Brain pericyte (primary cell): ENCODE measurements at places on chromosomes 4 and X.

DNA sequence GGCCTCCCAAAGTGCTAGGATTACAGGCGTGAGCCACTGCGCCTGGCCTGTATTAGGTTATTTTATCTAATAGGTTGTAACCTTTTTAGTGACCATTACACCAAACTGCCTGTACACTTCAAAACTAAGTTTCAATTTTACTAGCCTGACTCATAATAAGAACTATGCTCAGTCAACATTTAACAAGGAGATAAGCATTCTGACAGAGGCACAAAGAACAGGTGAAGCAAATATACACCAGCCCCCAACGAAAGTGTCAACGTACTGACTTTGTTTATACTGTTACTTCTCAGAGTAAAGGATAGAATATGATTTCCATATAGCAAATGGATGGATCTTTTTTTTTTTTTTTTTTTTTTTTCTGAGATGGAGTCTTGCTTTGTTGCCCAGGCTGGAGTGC lies 62.8 kb downstream of the SHISA3 start:
- DNase-seq: no peak

DNA sequence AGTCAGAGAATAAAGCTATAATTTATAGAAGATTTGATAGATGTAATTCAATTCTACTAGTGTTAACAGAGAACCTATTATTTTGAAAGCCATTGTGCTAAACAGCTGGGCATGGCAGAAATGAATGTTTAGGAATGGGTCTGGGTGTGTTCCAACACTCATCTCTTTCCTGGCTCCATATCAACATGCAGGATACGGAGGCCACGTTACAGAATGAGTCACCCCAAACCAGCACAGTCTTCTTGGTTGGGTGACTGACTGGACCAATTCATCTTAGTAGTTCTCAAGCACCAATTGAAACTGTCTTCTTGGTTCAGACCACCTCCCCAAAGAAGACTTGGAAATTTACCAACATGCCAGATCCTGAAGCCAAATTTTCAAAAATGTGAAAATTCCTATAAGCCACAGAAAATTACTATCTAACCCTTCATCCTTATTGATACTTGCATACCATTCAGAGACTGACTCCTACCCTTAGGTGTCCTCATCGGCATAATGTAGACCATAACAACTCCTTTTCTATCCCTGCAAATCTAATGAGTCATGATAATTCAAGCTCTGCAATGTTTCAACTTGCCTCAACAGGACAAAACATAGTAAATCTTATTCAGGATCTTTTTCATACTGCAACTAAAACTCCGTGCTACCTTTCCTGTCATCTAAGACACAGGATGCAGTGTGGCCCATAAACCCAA lies 52.0 kb upstream of the ATOH1 start:
- no peak for DNase-seq

DNA sequence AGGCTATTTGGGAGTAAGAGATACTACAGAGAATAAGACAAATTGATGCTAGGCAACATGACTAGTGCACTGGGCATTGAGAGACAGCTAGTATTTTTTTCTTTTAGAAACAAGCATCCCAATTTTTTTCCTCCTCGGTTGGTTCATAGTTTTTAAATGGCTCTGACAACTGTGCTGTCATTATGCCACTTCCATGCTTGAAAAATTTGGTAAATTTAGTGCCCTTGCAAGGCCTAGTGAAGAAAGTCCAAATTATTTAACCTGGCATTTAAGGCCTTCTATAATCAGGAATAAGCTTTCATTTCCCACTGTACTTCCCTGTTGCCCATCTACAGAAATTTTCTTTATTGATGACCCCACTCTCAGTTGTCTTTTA lies 15.8 kb downstream of the VSIG4 start:
- DNase-seq: no peak

DNA sequence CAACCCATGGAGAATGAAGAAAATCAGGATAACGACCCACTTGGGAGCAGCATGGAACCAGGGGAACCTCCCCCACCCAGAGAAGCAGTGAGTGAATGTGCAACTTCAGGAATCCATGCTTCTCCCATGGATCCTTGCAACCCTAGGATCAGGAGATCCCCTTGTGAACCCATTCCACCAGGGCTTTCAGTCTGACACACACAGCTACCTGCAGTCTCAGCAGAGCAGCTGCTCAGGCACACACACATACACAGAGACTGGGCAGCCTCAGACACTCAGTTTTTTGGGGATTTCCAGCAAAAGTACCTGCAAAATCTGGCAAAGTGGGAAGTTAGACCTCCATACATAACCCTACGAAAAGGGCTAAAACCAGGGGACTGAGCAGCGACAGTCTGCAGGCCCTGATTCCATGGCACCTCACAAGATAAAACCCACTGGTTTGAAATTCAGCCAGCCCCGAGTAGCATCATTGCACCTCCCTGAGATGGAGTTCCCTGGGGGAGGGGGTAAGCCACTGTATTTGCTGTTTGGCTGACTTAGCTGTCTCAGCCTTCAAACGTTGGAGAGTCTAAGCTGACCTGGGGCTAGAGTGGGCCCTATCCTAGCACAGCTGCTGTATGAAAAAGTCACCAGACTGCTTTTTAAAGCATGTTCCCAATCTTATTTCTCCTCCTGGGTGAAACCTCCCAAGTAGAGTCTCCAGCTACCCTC lies 737.5 kb upstream of the NDST4 start:
- DNase-seq: no peak

GRCh38 chr4:13918110-13918509 lies 290.6 kb upstream of the BOD1L1 start:
- DNase-seq: peak; percentile 77

DNA sequence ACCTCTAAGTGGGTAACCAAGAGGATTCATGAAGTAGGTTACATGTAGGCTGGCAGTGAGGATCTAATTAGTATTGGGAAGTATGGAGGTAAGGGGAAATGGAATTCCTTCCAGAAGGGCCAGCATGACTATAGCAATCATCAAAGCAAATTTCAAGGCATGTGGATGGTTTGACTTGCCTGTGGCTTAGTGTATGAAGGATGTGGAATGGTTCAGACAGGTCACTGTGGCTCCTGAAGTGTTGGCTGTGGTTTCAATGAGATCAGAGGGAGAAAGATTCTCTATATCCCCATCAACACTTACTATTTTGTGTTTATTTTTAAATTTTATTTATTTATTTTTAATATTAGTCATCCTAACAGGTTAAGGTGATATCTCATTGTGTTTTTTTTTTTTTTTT lies 121.6 kb upstream of the TBC1D9 start:
- no peak for DNase-seq

- DNase-seq: no peak
Measured at GRCh38 chrX:108322234-108322633, 116.0 kb downstream of the COL4A6 start.

DNA sequence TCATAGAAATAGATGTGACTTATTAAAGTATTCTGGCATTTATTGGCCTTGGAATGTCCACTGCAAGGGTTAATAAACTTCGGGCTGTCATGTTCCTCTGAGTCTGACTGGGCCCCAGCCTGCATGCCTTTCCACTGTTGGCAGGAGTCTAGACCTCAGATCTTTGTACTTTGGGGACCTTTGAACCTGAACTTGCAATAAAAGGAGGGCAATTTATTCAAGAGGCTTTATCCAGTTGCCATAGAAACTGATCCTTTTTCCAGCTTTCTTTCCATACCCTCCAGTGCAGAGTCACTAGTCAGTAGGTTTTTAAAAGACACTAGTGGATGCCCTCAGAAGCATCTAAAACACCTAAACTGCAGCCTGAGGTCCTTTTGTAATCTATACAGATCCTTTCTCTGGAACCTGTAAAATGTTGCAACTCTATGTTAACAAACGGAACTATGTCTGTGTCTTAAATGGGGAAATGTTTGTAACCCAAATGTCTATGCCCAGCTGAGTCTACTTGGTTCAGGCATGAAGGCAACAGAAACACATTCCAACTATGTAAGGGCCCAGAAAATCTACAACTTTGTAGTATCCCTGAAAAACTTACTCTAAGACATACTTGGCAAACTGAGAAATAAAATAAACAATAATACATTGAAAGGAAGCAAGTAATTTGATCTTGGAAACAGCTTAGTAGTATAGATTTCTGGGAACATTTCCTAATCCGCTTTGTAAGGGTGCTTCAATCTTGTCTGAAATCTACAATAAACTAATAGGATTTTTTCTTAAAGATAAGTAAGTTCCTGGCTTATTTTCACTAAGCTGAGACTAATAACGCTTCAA lies 41.5 kb downstream of the SOWAHB start:
- peak; percentile 25 for DNase-seq

DNA sequence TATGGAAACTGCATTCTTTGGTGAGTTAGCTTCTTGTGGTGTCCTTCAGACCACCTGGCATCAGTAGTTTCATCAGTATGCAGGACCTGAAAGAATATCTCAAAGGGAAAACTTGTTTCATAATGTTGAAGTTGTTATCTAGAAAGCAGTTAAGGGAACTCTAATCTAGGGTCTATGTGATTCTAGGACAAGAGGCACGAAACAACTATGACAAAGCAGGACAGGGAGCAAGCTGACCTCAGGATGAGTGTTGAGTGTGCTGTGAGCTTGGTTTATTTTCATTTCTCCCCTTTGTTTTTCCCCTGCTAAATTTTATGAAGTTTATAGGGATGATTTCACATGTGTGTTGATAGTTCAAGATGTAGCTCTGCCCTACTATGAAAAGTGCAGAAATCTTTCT lies 65.7 kb downstream of the MXRA5 start:
- DNase-seq: no peak

DNA sequence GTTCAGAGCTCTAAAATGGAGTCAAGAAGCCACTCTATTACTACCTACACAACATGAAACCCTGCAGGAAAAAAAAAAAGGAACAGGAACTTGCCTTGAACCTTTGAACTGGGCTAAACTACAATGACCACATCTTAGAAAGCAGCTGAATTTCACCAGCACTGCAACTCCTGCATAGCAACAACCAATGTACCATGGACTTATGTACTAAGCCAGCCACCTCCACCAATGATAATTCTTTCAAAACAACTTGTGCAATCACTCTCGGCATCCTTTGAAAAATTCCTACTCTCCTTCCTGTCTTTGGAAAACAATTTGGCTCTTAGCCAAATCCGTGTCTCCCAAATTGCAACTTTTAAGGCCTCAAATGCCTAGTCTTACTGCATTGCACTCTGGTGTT lies 26.8 kb upstream of the FMR1 start:
- DNase-seq: no peak

GRCh38 chr4:156638925-156639605 lies 332.5 kb downstream of the PDGFC start:
- no peak for DNase-seq

DNA sequence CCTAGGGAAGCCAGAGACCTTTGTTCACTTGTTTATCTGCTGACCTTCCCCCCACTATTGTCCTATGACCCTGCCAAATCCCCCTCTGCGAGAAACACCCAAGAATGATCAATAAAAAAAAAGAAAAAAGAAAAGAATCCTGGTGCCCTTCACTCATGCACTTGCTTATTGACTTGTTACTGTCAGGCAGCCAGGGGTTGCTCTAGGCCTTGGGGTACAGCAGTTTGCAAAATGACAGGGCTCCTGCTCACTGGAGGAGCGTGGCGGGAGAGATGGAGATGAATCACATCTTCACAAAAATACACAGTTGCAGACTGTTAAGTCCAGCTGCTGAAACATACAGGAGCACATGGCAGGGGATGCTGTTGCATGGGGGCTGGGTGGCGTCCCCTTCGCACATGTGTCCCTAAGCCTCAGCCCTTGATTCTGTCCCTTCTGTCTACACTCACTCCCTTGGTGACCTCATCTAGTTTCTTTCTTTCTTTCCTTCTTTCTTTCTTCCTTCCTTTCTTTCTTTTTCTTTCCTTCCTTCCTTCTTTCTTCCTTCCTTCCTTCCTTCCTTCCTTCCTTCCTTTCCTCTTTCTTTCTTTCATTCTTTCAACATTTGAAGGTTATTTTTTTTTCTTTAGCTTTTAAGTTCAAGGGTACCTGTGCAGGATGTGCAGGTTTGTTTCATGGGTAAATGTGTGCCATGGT lies 16.9 kb upstream of the TMEM271 start:
- no peak for DNase-seq

DNA sequence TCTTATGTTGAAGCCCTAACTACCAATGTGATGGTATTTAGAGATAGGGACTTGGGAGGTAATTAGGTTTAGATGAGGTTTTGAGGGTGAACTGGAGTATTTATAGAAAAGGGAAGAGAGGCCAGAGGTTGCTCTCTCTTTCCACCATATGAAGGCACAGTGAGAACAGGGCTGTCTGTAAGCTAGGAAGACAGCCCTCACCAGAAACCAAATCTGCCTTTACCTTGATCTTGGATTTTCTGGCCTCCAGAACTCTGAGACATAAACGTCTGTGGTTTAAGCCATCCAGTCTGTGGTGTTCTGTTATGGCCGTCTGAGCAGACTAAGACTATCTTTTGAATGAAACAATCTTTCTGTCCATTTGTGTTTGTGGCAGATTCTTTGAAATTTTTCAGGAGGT lies 223.7 kb downstream of the PDHA2 start:
- DNase-seq: no peak

GRCh38 chr4:38489011-38489861 lies 174.8 kb upstream of the KLF3 start:
- no peak for DNase-seq

DNA sequence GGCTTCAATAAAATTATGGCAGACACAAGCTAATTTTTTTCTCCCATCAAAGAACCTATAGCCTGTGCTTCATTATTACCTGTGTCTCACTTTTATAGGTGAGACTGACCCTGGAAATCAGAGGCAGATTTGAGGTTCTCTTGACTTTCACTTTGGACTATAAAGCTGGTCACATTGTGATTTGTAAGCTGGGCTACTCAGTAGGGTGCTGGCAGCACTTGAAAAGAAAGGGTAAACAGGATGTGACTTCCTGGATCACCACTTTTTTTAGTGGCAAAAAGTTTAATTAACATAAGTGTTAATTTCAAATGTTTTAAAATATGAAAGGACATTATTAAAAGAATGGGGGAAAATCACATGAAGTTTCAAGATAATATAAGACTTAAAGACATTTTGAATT lies 50.6 kb upstream of the GATB start:
- no peak for DNase-seq

GRCh38 chr4:177692907-177693306 lies 250.7 kb upstream of the AGA start:
- DNase-seq: no peak

GRCh38 chr4:126233483-126233882 lies 918.7 kb downstream of the FAT4 start:
- DNase-seq: no peak

DNA sequence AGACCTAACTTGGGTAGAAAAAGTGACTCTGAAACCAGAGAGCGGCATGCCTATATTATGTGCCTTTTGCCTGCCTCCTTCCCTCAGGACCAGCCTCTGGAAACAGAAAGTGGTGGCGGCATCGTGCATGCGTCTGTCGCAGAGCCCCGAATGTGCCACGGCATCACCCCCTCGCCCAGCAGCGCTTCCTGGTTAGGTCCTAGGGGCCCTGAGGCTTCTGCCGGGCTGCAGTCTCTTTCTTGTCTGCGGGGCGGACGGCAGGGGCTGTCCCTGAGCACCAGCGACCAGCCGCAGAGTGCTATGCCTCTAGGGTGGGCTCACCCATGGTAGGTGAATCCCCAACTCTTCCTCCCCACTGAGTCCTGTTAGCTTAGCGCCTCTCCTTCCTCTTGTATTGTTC lies 68.7 kb downstream of the VSIG4 start:
- no peak for DNase-seq

GRCh38 chr4:143353797-143354196 lies 17.1 kb downstream of the GAB1 start:
- DNase-seq: no peak

- DNase-seq: no peak
Measured at GRCh38 chr4:185346975-185347601, 48.6 kb downstream of the LRP2BP start.
